ENCODE measurements at places on chromosomes 6 and 20.

GRCh38 chr6:133460101-133460500 is 218.9 kb downstream of the EYA4 start:
- no peak for DNase-seq

DNA sequence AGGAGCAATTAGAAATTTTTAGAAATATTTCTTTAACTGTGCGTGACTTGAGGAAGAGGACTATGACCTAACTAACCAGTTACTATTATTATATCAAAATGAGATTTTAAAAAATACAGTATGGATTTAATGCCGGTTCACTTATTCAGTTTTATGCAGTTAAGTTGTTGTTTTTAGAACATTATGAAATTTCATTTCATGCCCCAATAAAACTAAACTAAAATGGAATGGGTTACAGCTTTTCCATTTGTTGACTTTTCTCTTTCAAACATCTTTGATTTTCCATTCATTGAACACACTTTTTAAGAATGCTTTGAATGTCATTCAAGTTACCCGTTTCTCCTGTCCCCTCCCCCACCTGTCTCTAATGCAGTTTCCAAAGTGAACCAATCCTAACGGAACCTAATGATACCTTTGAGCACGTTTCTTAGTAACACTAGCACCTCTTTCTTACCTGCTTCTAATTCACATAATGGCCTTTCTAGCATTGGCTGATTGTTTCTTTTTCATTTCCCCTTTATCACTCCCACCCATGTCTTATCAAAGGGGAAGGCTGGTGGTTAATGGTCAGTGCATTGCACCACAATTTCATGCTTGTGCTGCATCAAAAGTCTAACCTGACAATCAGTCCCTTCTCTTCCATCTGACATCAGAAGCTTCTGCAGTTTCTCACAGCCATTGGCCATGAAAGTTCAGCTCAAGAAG is 262.2 kb upstream of the TAB2 start:
- DNase-seq: no peak

GRCh38 chr6:39188571-39188970 is 40.7 kb downstream of the KCNK5 start:
- DNase-seq: no peak

DNA sequence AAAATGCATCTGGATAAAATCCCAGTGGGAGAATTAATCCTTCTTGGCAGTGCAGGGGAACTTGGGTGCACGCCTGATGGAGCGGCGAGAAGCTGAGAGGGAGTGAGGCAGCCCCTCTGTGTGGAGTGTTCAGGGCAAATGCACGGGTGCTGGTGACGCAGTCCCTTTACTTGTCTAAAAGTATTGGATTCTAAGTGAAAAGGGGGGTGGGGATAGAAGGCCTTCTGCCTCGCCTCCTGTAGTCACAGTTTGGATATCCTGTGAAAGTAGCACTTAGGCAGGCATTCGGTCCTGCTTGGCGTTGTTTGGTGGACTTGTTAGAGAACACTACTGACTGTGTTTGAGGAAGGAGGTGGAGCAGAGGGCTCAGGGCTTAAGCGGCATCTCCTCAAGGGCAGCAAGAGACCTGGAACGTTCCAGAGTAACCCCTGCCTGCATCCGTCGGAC is 39.3 kb downstream of the PHACTR3 start:
- no peak for DNase-seq

All from CD8-positive, alpha-beta T cell (primary cell).